ENCODE measurements at places on chromosomes 12 and 14.

DNA sequence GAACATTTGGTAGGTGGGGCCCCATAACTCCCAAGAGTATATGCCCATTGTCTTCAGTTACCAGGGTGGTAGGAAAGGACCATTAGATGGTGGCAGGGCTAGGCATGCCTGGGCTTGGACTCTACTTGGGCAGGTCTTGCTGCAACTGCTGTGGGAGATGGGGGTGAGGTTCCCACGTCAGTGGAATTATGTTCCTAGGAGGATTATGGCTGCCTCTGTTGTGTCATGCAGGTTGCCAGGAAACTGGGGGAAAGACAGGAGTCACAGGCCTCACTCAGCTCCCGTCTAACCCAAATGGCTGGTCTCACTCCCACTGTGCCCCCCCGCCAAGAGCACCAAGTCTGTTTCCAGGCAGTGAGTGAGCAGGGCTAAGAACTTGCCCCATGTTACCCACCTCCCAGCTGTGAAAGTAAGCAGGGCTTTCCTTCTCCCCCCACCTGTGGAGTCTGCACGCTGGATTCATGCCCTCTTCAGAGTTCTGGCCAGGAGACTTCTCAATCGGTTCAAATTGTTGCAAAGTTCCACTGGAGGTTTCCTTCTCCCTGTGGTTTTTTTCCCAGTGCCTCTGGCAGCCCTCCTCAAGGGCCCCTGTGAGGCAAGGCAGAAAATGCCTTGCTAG is 337.5 kb downstream of the CCDC91 start:
- DNase-seq: no peak

GRCh38 chr14:64843548-64843947 is 36.2 kb downstream of the SPTB start:
- no peak for DNase-seq

- DNase-seq: no peak
Measured at GRCh38 chr12:118035190-118036041, 18.9 kb downstream of the RFC5 start.

DNA sequence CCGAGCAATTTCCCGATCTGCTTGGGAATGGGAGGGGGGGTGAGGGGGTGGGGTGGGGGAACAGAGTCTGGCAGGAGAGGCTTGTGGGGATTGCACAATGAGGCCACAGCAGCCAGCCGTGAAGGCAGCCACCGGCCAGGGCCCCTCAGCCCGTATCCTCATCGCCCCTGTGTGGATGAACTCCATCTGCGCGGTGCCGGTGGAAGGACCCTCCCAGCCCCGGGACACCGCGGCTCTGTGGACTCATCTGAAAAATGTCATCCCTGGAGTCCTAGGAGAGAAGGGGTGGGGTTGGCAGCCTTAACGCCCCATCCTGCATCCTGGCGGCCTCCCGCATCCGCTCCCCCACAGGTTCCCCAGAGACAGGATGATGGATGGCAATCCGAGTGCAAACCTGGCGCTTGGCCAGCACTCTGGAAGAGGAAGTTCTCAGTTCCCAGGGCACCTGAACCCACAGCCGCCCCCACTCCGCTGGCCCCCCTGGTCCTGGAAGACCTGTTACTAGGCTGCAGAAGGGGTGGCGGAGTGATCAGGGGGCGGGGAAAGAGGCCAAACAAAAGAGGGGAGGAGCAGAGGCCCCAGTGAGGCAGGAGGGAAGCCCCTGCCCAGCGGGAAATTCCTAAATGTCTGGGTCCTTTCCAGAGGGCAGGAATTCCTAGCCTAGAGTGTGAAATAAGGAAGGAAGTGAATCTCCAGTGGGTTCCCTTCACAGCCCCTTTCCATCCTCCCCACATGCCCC is 1.2 kb upstream of the TNFAIP2 start:
- peak; percentile 93 for DNase-seq

- DNase-seq: no peak
Measured at GRCh38 chr14:50452979-50453705, 56.5 kb upstream of the CDKL1 start.

- no peak for DNase-seq
Measured at GRCh38 chr12:117867348-117867747, 101.4 kb downstream of the KSR2 start.

All from sciatic nerve (tissue), 2 donors.